Left ventricle myocardium superior (tissue), 1 donor: ENCODE measurements at places on chromosomes 6 and 20. TPM values are rescaled to one million over a fixed set of nuclear protein-coding genes. Genes with fewer than 3 reads are reported as not detected.

Gene SDHAF4
- total RNA-seq, result 17.0 TPM

Gene BTN1A1
- not detected for total RNA-seq

Gene RNASET2
- 13.0 TPM for total RNA-seq

Gene SLC24A3
- 0.62 TPM for total RNA-seq

Gene SEMG2
- not detected for total RNA-seq

Gene STX11
- total RNA-seq, result 7.8 TPM

Gene LAMA2
- 138 TPM for total RNA-seq

DNA sequence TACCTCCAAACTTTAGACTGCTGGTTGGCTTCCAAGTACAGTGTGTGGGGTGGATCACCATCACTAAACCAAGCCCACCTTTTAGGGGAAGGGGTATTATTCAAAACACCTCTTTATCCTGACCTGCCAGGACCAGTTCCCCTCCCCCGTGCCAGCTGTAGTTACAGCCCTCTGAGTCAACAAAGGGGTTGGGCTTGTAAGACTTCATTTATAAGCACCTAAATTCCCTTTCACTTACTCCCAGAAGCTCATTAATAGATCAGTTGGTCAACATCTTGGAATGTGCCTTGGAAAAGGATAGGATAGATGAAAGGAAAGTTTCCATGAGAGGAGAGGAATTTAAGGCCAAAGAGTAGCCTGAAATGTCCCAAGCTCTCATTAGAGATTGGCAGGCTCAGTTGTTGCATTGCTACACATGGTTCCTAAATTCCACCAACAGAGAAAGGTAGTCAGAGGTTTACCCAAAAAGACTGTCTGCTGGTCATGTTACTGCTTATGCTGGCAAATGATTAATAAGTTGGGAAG, 59.2 kb downstream of the TNFAIP3 start:
- no peak for DNase-seq

GRCh38 chr6:88238901-88239300, 72.8 kb upstream of the CNR1 start:
- no peak for DNase-seq

- no peak for DNase-seq
These were observed 210.8 kb upstream of the FUT9 start for GRCh38 chr6:95804847-95805541.

DNA sequence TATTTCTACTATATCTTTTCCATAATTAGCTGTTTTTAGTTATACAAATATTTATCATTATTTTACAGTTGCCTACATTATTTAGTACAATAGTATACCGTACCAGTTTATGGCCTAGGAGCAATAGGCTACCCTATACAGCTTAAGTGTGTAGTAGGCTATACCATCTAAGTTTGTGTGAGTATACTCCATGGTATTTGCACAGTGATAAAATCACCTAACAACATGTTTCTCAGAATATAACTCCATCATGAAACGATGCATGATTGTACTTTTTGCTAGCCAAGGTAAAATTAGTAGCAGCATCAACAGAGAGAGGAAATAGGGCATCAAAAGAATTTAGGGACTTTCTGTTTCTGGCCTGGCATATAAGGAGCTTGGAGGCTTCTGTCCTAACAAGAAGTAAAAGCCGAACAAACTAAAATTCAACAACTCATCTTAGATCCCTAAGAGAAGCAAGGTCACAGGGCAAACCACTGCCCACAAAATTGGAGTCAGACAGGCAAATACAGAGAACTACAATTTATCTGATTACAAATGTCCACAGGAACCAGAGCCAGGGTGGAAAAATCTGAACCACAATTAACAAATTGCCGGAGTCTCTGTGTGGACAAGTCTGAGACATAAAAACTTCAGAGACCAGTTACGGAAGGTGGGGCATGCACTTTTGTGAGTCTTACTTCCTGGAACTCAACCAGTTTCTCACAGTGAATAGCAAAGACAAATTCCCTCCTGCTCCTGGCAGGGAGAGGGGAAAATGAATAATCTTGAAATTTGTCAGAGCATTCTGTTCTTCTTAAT, 671.4 kb downstream of the RFPL4B start:
- DNase-seq, result no peak

GRCh38 chr6:169839493-169839892, 88.1 kb downstream of the ERMARD start:
- DNase-seq, result peak; percentile 12

GRCh38 chr6:81792826-81793225, 40.3 kb upstream of the TENT5A start:
- no peak for DNase-seq

DNA sequence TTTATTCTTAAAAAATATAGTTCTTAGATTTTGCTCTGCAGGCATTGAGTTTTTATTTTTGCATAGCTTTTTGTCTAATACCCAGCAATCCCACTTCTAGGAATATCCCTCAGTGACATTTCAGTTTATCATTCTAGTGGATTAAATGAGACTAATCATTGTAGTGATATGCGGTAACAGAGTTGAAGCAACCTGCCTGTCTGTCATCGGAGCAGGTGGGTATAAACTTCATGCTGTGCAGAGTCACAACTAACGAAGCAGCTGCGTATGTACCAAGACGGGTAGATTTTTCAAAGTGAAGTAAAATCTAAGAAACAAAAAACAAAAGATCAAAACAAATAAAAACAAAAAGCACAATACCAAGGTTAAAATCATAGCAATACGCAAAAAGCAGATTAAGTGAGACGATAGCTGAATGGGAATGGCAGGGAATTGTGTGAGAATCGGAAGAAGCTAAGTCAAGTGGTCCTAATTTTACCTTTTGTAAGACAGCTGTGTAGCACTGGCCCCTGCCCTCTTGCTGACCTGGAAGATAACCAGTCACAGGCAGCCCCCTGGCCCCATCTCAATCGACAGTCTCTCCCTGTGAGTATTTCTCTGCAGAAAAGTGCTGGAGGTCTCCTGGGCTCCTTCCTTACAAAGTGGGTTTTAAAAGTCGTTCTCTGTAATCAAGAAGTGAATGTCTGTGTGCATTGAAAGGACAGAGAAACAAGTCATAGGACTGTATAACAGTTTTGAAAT, 169.2 kb downstream of the OR2B2 start:
- DNase-seq, result no peak

GRCh38 chr20:14919501-14920081, 582.2 kb upstream of the FLRT3 start:
- no peak for DNase-seq

GRCh38 chr6:18099511-18099910, 23.0 kb downstream of the NHLRC1 start:
- no peak for DNase-seq

- DNase-seq, result no peak
These were observed 167.3 kb downstream of the ARHGAP18 start for GRCh38 chr6:129542705-129543104.
